ENCODE measurements at places on chromosomes 12 and 14. TPM values are rescaled to one million over a fixed set of nuclear protein-coding genes. Genes with fewer than 3 reads are reported as not detected.

Gene BRAP
- total RNA-seq: 18.2 TPM

Gene DHRS2
- total RNA-seq: 0.28 TPM

DNA sequence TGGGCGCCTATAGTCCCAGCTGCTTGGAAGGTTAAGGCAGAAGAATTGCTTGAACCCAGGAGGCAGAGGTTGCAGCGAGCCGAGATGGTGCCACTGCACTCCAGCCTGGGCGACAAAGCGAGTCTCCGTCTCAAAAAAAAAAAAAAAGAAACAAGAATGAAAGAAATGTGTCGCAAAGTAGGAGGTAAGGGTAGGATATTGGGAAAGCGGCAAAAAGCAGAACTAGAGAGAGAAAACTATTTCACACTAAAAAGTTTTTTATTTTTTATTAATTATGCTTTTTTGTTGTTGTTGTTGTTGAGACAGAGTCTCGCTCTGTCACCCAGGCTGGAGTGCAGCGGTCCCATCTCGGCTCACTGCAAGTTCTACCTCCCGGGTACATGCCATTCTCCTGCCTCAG is 17.7 kb downstream of the SBNO1 start:
- DNase-seq: no peak

DNA sequence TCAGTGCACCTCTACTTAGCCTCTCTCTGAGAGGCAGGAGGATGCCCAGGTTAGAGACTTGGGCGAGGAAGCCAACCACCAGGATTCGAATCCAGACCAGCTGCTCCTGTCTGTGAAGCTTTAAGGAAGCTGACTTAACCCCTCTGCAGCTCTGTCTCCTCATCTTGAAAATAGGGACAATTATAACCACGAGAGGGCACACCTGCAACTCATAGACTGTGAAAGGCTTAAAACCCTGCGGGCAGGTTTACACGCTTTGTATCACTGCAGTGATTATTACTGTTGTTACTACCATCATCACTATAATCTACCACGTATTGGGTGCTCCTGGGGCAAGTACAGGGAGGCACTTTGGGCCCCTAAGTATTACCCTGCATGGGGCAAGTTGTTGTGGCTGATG is 379.8 kb downstream of the VRK1 start:
- peak; percentile 46 for DNase-seq

Gene NR4A1
- 10.4 TPM for total RNA-seq

GRCh38 chr14:87756661-87757060 is 236.3 kb downstream of the GALC start:
- no peak for DNase-seq

- DNase-seq: peak; percentile 52
These were observed 10.9 kb downstream of the ZNF664 start for GRCh38 chr12:123983822-123984485.

Data from thymus (tissue), 14 donors.